Heart left ventricle (tissue), 16 donors: ENCODE measurements at places on chromosomes 12 and 14. TPM values are rescaled to one million over a fixed set of nuclear protein-coding genes. Genes with fewer than 3 reads are reported as not detected.

GRCh38 chr12:66129934-66130266 is 650 bp downstream of the LLPH start:
- no peak for DNase-seq

- DNase-seq: no peak
Measured at GRCh38 chr14:20247646-20248246, 8.7 kb downstream of the OR11H4 start.

DNA sequence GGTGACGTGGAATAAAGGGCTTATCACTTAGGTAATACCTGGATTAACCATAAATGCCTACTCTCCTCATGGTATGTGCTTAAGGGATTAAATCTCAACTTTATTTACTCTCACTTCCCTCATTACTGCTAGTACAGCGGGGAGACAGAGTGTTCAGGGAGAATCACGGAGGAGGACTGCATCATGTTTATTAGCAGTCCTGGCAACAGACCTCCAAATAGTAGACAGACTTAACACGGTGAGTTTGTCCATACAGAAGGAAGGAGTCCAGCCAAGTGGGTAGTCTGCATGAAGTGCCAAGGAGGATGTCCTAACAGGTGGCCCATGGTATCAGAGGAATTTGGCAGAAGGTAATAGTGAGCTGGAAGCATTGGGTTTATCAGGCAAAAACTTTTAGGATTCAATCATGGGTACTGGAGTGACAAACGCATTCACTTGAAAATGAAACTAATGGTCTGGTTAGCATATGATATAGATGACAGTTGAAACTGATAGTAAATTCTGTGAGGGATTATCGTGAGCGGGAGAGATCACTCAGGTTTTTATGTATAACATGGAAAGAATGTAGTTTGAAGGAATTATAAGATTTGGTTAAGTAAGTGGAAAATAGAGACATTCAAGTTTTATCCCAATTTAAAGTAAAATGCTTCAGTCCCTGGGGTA is 471.8 kb downstream of the TMEM117 start:
- no peak for DNase-seq

GRCh38 chr12:58363971-58364370 is 422.6 kb downstream of the ATP23 start:
- DNase-seq: no peak

GRCh38 chr14:98962118-98962517 is 309.9 kb downstream of the BCL11B start:
- no peak for DNase-seq

GRCh38 chr14:105974902-105975301 is 448.5 kb downstream of the TMEM121 start:
- no peak for DNase-seq

- DNase-seq: no peak
Measured at GRCh38 chr12:45987340-45987727, 3.0 kb downstream of the SCAF11 start.

GRCh38 chr14:65296402-65296801 is 116.1 kb upstream of the FUT8 start:
- DNase-seq: no peak

DNA sequence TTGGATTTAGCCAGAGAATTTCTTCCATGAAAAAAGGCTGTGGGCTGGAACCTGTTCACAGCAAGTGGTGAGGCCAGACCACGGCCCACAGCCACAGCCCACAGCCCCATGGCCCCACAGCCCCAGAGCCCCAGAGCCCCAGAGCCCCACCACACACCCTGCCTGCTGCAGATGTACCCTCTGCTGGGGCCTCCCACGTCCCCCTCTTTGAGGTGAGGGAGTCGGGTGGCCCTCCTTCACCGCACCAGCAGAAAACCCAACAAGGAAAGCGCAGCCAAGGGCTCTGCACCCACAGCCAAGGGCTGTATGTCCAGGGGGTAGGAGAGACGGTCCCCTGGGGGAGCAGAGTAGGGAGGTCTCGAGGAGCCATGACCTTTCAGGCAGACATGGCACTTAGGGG is 327.5 kb upstream of the DIO3 start:
- peak; percentile 11 for DNase-seq

- DNase-seq: no peak
Measured at GRCh38 chr12:6666211-6666610, 3.3 kb upstream of the ING4 start.

GRCh38 chr12:1918081-1918883 is at the start of gene CACNA2D4:
Gene CACNA2D4, minus strand, starts transcription at chr12:1918652. Its CDS starts 179 bp downstream, at chr12:1918473.
- DNase-seq: peak; percentile 35

- DNase-seq: no peak
Measured at GRCh38 chr12:19910681-19911080, 457.7 kb upstream of the PDE3A start.

- DNase-seq: no peak
Measured at GRCh38 chr12:56011509-56012090, 9.2 kb upstream of the IKZF4 start.

GRCh38 chr14:69038455-69039287 is 59.6 kb upstream of the ACTN1 start:
- DNase-seq: no peak

DNA sequence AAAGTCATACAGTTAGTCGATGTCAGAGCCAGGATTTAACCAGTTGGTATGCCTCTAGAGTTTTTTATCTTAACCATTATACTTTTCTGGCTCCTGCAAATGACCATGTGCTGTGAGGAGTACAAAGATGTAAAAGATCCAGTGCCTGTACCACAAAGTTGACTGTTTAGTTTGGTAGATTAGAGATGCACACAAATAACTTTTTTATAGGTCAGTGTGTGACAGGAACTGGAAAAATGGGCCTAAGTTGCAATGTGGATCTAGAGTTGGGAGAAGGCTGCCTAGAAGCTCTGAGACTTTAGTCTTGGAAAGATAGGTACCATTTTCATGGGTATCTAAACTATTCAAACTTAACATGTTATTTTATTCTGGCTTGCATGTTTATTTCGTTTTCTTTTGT is 32.8 kb upstream of the PPM1H start:
- DNase-seq: no peak

DNA sequence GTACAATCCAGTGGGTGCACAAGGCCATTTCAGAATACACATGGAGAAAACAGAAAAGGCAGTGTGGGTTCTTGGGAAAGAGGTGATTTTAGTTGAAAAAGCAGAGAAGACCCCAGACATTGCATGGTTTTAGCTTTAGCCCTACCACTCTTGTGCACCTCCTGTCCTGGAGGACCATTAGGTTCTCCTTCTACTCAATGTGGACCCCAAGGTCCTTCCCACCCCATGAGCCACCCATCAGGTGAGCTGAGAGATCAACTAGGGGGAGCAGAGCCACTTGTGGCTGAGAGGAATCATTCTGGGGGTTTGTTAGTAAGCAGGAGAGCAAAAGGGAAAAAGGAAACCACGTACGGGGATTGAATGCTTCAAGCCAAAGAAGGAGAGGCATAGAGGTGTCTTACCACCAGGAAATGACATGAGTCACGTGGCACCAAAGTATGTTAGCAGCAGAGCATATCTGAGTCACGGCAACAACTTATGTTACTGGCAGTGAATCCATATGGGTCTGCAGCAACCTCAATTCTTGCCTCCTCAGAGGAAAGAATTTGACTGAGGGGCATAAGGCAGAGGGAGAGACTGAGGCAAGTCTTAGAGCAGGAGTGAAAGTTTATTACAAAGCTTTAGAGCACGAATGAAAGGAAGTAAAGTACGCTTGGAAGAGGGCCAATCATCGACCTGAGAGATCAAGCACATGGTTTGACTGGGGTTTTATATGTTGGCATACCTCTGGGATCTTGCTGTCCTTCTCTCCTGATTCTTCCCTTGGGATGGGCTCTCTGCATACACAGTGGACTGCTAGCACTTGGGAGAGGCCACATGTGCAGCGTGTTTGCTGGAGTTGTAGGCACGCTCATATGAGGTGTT is 73.9 kb downstream of the HSD17B6 start:
- no peak for DNase-seq

Gene PLEKHG7
- not detected for total RNA-seq

Gene ETFBKMT
- total RNA-seq: 6.5 TPM

Gene ABHD12B
- not detected for total RNA-seq

Gene OVCH1
- not detected for total RNA-seq

Gene E2F7
- not detected for total RNA-seq

Gene GALNT4
- 3.5 TPM for total RNA-seq

Gene AQP2
- total RNA-seq: not detected

Gene TDRD9
- 1.1 TPM for total RNA-seq

Gene KLRF2
- total RNA-seq: not detected

Gene VDR
- total RNA-seq: 4.3 TPM

Gene HOTAIR
- not detected for total RNA-seq
